ENCODE measurements at places on chromosomes 2 and 18. TPM values are rescaled to one million over a fixed set of nuclear protein-coding genes. Genes with fewer than 3 reads are reported as not detected.

The PSMA8 gene
- not detected for total RNA-seq

The HOXD12 gene
- not detected for total RNA-seq

The NEB gene
- 5.0 TPM for total RNA-seq

The TMEM169 gene
- 0.68 TPM for total RNA-seq

The BCL2 gene
- 64.2 TPM for total RNA-seq

- no peak for DNase-seq
Measured at GRCh38 chr2:85540133-85540648, 1.2 kb downstream of the MAT2A start.

DNA sequence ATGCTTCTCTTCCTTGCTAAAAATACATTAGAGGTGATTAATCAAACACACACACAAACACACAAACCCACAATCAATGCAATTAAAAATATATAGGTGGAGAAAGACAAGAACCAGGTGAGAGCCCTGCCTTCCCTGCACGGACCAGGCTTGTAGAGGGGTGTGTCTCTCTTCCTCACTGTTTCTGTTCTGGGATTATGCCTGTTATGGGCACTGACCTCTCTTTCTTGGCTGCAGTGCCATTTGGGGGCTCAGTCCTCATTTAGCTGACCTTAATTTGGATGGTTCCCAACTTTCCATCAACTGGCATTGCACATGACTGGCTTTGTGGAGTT, 89.8 kb downstream of the SH3RF3 start:
- no peak for DNase-seq

GRCh38 chr2:239462191-239462515, 61.3 kb upstream of the HDAC4 start:
- DNase-seq = no peak

DNA sequence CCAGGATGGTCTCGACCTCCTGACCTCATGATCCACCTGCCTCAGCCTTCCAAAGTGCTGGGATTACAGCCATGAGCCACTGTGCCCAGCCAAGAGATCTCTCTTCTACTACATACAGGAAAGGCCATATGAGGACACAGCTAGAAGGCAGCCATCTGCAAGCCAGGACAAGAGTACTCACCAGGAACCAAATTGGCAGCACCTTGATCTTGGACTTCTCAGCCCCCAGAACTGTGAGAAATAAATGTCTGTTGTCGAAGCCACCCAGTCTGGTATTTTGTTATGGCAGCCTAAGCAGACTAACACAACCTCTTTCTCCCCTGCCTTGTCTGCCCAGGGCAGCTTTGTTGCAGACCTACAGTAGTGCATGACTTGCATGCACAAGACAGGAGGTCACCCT, 211.3 kb upstream of the HAAO start:
- no peak for DNase-seq

GRCh38 chr2:10526281-10527000, 78.3 kb upstream of the ODC1 start:
- no peak for DNase-seq

DNA sequence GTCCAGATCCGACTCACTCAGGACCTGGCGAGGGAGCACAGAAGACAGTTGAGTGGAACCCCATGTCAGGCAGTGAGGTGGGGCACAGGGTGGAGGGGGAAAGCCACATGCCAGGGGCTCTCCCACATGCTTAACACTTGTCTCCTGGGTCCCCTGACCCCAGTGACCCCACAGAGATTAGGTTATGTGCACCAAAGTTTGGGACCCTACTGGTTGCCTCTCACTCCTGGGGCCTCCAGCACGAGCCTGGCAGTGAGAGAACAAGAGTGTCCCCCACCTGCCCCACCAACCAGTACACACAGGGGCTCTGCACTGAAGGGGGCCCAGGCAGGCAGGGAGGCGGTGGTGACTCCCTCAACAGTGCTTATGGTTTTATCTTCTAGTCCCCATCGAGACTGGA, 58.3 kb downstream of the CIB4 start:
- no peak for DNase-seq

DNA sequence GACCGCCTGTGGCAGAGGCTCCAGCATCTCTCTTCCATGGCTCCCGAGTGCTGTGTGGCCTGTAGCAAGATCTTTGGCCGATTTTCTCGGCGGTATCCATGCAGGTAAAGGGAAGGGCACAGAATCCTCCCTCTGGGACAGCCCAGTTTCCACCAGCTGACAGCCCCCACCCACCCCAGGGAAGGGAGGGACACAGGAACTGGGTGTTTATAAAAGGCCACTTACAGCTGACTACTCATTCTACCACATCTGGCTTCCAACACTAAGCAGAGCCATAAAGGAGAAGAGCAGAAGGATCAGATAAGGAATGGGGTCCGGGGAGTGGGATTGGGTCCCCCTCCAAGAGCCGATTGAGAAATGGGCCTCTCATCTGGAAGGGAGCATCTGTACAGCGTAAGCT, 20.2 kb downstream of the RUFY4 start:
- DNase-seq = no peak

DNA sequence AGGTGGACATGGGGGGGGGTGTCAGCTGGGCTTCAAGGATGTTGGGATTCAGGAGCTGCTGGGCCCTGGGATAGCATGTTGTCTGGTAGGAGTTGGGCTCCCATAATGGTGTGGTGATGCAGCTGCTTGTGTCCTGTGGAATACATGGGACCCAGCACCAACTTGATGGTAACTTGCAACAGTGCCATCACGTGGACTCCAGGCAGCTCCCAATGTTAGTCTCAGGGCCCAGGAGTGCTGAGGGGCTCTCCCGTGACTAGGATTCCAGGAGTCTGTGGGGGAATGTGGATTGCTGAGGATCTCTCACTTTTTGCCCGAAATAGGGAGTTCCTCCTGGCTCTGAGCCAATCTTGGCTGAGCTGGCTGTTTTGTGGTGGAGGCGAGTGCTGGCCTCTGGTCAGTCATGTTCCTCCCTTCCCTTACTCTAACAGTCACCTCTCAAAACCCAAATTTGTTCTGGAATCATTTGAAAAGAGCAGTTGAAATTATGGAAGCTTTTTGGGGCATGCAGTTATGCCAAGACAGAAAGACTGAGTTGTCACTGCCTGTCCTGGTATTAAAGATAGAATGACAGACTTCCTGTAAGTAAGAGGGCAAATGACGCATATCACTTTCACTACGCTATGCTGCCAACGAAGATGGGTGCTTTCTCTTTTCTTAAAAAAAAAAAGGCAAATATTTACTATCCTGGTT, 607.1 kb downstream of the ADCYAP1 start:
- no peak for DNase-seq

- no peak for DNase-seq
Measured at GRCh38 chr2:191878548-191879279, 31.8 kb upstream of the CAVIN2 start.

GRCh38 chr2:222169346-222169745, 129.5 kb downstream of the PAX3 start:
- no peak for DNase-seq

- DNase-seq = no peak
Measured at GRCh38 chr2:214782671-214783070, 26.8 kb downstream of the BARD1 start.

All from natural killer cell (primary cell).